Activated CD4-positive, alpha-beta T cell treated with anti-CD3 and anti-CD28 coated beads for 1 hour (primary cell): ENCODE measurements at places on chromosomes 4 and X.
A peak's percentile ranks its signal among the peaks of the same experiment; 100 is the strongest.

DNA sequence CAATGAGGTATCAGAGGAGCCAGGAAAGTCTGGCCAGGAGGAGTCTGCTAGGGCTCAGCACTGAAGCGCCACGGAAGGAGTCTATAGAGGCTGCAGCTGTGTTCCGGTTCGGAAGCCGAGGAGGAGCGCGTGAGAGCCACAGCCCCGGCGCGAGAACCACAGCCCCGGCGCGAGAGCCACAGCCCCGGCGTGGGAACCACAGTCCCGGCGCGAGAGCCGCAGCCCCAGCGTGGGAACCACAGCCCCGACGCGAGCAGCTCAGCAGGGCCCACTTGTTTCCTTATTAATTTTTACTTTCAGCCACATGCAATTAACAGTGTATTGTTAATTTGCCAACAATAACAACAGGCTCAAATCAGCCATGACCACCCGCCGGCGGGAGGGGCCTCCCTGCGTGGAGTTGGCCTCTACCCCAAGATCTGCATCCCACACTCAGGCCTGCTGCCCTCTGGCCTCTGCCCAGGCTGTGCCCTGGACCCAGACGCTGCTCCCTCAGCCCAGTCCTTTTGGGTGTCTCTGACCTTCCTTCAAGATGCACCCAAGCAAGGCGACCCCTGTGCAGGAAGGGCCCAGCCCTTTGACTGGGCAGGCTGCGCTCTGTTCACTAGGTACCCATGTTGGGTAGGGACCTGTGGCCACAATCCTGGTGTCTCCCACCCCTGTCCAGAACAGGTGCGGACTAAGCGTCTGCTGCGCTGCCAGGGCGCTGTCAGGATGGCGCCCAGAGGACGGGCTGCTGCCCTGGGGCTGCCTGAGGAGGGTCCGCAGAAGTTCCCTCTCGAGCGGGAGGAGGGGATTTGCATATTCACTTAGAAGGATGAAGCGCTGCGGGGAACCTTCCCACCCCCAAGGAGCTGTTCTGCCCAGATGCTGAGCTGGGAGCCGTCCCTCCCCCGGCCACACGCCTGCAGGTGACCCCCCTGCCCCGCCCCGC lies 113.8 kb downstream of the ADRA2C start:
- no peak for DNase-seq

- no peak for DNase-seq
Observed at GRCh38 chr4:150253965-150254630, 175.9 kb downstream of the DCLK2 start.

DNA sequence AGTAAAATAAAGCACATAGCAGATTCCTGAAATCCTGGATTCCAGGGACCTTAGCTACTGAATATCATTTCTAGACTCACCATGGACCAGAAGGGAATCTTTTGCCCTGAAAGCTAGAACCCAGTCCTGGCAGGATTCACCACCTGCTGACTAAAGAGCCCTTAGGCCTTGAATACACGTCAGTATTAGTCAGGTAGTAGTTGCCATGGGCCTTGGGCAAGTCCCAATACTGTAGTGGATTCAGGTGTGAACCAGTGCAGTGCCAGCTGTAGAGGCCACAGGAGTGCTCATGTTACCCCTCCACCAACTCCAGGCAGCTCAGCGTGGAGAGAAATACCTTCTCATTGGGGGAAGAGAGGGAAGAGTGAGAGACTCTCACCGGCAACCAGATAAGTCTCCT lies 64.1 kb upstream of the UBQLN2 start:
- no peak for DNase-seq

DNA sequence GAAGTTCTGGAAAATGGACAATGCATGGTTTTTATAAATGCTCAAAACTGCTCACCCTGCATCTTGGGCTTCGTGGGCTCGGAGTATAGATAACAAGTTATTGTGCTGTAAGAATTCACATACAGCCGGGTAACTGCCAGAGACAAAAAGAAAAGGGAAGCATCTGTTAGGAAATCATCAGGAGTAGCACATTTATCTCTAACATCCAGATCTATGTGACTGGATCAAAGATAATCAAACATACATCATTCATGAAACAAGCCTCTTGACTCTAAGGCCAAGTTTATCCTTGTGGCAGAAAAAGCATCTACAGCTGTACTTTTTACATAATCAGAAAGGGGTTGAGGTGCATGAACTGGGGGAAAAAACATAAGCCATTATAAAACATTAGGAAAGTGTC lies 264.2 kb downstream of the PPP3CA start:
- DNase-seq: no peak

DNA sequence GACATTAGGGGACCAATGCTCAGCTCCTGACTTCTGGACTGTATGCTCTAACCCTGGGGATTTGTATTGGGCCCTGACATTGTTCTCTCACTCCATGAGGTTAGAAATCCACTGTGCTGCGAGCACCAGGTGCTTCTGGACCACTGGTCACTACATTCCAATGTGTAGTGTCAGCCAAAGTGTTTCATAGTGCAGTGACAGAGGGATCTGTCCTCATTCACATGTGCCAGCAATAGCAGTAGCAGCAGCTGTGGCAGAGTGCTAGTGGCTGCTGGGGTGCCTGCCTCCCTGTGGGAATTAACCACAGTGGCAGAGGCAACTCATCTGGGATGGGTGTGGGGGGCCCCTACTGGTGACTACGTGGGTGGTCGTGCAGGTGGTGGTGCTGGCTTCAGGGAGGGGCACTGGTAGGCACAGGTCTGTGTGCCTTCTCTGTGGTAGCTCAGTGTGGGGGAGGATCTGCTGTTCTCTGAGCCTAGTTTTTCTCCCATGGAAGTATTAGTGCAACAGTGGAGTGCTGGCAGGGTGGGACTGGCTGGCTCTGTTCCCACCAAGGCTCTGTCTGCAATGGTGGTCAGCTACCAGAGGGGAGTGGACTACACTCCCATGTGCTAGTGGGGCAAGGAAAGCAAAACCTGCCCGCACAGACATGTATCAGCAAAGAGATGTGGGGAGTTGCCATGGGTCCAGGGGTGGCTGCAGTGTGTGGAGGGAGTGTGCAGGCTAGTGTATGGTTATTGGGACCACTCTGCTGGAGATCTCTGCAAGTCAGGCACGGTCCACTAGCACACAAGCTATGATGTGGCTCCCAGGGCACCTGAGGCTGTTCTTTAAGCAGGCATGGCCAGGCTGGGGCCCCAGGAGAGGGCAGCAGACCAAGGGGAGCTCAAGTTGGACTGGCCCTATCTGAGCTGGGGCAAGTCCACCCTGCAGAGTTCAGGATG lies 78.5 kb downstream of the SCLT1 start:
- no peak for DNase-seq

GRCh38 chr4:154004507-154005170 lies 215.8 kb upstream of the SFRP2 start:
- DNase-seq: no peak

DNA sequence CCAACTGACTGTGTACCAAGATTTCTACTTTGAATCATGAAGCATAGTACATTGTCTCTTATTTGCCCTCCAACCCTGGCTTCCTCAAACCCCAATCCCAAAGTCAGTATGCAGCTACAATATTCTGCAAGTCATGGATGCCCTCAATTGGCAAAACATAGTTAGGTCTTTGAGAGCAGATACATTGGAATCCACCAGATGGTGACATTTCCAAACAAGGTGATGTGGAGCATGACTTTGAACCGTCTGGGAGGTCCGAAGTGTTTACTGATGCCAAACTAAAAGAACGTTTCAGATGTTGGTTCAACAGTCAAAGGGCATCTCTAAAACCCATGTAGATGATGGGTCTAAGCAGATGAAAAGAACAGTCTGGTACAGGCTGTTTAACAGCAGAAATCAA lies 43.7 kb upstream of the FRMD7 start:
- no peak for DNase-seq

DNA sequence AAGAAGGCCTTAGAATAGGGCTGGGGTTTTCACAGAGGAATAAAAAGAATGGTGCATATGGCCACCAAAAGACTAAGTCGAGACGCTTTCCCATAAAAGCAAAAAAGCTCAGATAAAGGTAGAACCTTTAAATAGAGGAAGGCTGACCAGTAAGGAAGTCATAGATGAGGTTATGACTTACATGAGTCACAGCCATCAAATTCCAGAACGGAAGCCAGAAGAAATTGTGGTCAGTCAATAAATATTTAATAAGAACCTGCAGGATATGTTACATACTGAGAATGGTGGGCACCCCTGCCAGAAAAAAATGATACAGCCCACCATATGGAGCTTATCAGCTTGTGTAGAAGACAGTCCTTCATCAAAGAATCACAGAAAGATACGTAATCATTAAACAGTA lies 120.1 kb downstream of the MANBA start:
- DNase-seq: no peak

DNA sequence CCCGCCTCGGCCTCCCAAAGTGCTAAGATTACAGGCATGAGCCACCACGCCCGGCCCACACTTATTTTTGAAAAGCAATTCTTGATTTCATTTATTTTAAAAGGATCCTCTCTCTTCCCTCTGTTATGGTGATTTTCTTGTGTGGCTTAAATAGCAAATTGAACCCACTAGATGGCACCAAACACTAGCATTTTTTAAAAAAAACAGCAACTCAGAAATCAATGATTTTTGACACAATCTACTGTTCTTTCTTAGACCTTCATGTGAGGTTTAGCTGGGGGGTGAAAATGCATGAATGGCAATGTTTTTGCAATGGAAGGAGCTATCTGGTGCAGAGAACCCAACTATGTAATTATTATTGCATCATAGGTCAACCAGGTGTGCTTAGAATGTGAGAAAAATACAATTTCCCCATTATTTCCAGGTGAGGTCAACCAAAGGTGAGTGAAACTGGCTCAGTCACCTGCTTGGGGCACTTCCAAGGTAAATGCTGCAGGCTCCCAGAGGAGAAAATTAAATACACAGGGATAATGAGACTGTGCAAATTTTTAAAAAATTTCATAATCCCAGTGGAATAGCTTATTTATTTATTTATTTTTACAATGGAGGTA lies 226.7 kb upstream of the PRKX start:
- no peak for DNase-seq

GRCh38 chrX:154443992-154444754 lies at the start of gene FAM50A:
FAM50A (plus strand) TSS chrX:154444141; CDS start chrX:154444236, 95 bp downstream.
- peak; percentile 39 for DNase-seq

GRCh38 chrX:69256291-69256565 lies 91.0 kb upstream of the PJA1 start:
- DNase-seq: no peak

DNA sequence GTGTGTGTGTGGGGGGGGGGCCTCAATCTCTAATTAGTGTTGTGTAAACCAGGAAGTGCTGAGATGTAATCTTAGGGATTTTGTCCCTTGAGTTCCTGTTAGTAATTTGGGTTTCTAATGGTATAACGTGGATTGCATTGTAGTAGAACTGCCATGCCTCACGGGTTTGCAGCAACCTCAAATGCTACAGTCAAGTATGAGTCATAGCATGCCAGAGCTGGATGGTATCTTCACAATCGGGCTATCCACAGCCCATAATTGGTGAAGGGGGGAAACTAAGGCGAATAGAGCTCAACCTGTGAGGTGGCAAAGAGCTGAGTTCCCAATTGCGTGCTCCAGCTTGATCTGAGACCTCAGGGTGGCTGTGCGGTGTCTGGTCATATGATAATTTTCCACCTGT lies 2.2 kb upstream of the FMR1NB start:
- no peak for DNase-seq

DNA sequence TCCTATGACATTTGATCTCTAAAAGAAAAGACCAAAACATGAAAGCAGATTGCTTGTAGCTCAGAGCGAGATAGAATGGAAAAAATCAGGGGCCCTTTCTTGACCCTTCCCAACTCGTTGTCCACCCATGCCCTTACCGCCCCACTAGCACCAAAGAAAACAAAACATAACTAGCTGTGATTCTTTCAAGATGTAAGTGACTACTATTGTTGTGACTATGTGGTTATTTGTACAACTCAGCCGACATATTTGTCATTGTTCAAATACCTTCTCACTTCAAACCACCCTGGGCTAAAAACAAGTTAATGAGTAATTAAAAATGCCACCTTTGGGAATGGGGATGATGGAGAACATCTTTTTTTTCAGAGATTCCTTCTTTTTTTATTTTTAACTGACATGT lies 171.2 kb upstream of the GPC4 start:
- DNase-seq: no peak

- no peak for DNase-seq
Observed at GRCh38 chrX:118225711-118226428, 109.3 kb upstream of the KLHL13 start.

- no peak for DNase-seq
Observed at GRCh38 chr4:158756588-158756987, 12.2 kb upstream of the FNIP2 start.

- no peak for DNase-seq
Observed at GRCh38 chrX:46180258-46180687, 364.9 kb downstream of the ZNF674 start.

- no peak for DNase-seq
Observed at GRCh38 chr4:31146366-31146765, 426.2 kb downstream of the PCDH7 start.

GRCh38 chrX:54824195-54824594 lies 16.6 kb downstream of the MAGED2 start:
- DNase-seq: no peak

DNA sequence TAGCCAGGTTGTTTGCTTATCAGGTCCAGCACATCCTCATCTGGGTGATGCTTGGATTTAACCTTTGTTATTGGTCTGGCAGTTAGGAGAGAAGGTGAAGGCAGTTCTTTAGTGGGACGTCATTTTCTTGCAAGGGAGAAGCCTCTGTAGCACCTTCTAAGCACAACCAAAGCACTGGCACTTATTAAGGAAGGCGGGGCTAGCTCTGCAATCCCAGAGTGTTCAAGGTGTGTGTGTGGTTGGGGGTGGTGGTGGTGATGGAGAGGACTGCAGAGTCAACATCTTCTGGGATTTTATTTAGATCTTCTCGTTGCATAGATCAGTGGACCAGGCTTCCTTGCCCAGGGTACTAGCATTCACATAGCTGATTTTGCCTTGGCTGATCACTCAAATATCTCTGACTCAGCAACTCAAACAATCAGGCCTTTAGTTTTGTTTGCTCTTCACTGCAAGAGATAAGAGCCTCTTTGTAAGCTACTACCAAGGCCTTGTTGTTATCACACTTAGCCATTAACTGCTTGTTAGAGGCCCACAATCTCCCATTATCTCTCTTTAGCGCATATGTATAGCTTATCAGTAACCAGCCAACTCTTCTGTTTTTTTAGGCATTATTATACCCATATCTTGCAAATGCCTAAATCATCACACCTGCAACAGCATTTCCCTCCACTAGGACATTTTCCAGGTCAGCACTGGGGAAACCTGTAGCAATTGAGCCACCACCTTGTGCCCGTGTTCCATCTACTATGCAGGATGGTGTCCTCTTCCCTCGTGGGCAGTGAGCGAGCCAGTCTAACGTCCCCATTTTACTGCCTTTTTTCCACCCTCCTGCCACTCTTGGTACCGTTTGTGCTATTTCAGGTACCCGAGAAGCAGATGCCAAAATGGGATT lies 36.5 kb upstream of the LINC00632 start:
- DNase-seq: no peak
